ENCODE measurements at places on chromosomes 2 and 18. TPM values are rescaled to one million over a fixed set of nuclear protein-coding genes. Genes with fewer than 3 reads are reported as not detected.

Gene DAW1
- polyA plus RNA-seq: 10.7 TPM

Gene NEB
- 7.0 TPM for polyA plus RNA-seq

GRCh38 chr2:101771227-101771902, 73.9 kb downstream of the MAP4K4 start:
- DNase-seq: no peak

DNA sequence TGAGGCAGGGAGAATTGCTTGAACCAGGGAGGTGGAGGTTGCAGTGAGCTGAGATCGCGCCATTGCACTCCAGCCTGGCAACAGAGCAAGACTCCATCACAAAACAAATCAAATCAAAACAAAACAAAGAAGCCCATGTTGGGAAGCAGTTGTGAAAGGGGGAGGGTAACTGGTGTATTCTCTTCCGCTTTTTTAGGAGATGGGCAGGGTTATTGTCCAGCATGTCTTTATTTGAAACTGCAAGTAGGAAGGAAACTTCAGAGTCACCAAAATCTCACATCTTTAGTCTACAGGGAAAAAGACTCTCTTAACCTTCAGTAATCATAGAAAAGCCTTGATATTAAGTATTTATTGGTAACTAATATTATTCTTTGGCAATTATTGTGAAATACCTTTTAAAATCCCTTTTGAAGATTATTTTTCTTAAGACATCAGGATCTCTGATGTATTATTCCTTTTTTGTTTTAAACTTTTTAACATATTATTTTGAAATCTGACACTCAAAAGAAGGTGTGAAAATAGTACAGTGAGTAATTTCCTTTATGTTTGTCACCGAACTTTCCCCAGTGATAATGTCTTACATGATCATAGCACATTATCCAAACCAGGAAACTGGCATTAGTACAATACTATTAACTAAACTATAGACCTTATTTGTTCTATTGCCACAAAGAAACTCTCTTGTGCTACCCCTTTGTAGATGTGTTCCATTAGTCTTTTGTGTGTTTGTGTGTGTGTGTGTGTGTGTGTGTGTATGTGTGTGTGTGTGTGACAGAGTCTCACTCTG, 84.3 kb upstream of the LTBP1 start:
- DNase-seq: no peak

DNA sequence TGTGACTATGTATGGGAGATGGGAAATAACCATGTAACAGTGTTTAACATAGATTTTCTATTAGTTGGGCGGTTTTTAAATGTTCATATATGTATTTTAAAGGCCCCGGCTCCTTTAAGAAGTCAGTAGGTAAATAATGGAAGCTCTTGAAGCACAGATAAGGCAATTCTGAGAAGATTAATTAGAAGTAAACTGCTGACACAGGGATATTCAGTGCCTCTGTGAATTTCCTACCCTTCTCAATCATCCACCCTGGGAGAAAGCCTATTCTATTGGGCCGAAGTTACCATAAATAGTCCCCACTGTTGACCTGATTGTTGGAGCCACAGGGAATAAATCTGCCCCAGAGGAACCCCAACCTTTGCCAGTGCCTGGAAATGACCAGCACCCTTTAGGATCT, 56.8 kb upstream of the SIX3 start:
- no peak for DNase-seq

DNA sequence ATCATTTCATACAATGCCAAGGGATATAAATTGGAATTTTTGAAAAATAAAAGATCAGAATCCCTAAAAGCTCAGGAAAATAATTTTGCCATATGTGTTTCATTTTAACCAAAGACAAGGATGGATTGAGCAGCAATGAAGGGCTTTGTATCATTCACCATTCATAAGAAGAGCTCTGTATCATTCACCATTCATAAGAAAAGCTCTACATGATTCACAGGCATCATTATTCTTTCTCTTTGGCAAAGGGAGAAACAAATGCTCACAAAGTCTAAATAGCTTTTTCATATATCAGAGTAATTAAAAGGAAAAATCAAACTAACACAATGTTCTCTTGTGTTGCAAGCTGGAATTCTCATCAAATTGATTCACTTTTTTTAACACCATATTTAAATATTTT, 169.1 kb upstream of the MC4R start:
- no peak for DNase-seq

GRCh38 chr18:35868915-35869314, 103.6 kb upstream of the RMP24 start:
- DNase-seq: no peak
